Cerebellar cortex (tissue), 1 donor: ENCODE measurements at places on chromosomes 2 and 18.

- DNase-seq: no peak
These were observed 20.9 kb downstream of the CFLAR start for GRCh38 chr2:201136889-201137321.

DNA sequence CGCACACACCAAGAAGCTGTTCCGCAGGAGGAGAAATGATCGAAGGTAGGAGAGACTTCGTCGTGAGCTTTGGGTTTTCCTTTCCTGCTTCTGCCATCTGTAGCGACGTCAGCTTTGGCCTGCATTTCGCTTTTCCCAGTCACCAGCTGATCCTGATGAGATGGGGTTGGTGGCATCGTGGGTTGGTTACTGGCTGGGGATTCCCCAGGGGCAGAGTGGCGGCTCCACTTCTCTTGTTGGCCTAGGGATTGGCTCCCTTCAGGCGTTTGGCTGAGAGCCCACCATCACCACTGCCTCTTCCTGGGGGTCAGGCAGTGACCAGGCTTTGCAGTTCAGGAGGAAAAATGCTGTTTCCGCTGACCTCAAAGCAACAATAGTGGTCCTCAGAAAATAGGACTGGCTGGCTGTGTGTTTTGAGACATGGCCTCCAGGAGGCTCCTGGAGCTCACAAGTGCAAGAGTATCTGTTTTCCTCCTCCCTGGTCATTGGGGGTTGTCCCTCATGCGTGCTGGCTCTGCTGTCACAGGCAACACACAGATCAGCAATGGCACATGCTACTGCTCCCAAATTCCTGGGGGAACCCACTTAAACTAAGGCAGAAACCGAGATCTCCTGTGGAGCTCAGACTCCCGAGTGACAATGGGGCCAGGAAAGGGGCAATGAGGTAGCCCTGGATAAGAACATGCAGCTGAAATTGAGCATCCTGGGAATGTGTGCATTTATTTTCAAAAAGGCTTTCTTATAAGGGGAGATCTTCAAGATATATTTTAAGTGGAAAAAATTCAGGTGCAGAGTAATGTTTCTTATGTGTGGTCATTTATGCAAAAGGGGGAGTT lies 173.0 kb downstream of the CTIF start:
- DNase-seq: peak; percentile 86

DNA sequence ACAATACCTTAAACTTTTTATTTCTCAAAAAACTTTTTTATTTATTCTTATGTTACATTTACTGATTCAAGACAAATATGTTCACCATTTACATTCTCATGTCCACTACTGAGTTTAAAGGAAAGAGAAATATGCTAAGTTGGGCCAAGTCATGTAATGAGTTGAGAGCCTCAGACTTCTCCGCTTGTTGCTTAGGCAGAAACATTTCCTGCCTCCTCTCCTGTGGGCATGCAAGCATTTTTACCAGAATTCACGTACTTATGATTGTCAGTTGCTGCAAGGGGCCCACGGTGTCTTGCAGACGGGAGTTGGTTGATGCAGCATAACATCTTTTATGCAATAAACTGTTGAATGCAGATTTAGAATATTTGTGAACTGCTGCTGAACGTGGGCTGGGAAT lies 51.8 kb downstream of the MYO1B start:
- no peak for DNase-seq

DNA sequence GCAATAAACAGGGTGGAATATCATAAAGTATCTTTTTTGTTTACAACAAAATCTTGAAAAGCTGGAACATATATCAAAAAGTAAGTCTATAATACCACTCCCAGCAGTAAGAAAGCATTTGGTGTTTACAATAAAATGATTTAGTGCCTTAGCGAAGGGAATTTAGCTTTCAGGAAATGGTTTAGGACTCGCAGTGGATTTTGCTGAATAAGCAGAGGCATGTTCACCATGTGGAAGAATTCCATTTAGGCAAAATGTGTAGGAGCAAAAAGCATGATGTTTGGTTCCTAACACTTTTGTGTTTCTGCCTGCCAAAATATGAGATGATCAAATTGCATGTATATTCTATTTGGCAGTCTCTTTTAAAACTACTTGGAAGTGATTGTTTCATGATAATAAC lies 163.6 kb downstream of the AGPS start:
- no peak for DNase-seq

GRCh38 chr2:64879745-64880144 lies 109.5 kb upstream of the SLC1A4 start:
- no peak for DNase-seq

- no peak for DNase-seq
These were observed at the start of gene VIL1 for GRCh38 chr2:218418717-218419458. VIL1 (plus strand) TSS chr2:218419123; CDS start chr2:218423779, 4,656 bp downstream.

- no peak for DNase-seq
These were observed 14.5 kb upstream of the NAB1 start for GRCh38 chr2:190634381-190634780.

DNA sequence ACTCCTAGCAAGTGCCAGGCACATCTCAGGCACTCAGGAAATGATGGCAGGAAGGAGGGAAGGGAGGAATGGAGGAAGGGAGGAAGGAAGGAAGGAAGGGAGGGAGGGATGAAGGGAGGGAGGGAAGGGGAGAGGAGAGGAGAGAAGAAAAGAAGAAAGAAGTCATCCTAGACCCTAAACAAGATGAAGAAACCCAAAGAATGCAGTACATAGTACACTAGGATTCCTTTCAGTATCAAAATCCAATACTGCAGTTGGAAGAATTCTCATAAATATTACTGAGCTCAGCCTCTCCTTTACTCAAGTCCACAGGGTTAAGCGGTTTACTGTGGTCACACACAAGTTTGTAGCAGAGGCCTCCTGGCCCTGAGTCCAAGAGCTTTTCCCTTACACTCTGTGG lies 155.7 kb upstream of the ETAA1 start:
- no peak for DNase-seq

GRCh38 chr2:225468131-225468530 lies 68.6 kb downstream of the NYAP2 start:
- no peak for DNase-seq

DNA sequence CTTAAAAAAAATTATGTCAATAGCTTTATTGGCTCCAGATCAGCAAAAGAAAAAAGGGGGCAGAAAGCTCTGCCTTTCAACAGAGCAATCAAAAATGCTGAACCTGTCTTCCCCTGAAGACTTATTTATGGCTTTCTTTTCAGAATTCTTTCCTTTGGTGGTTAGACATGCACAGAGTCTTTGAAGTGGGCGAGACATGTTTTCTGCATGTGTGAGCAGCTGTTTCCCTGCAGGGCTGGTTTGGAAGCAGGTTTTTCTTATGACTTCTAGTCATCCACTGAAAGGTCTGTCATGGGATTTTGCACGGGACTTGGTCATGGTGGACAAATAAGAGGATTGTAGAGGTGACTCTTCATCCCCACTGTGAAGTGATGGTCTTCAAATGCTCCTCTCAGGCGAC lies 160.3 kb downstream of the VAPA start:
- no peak for DNase-seq

DNA sequence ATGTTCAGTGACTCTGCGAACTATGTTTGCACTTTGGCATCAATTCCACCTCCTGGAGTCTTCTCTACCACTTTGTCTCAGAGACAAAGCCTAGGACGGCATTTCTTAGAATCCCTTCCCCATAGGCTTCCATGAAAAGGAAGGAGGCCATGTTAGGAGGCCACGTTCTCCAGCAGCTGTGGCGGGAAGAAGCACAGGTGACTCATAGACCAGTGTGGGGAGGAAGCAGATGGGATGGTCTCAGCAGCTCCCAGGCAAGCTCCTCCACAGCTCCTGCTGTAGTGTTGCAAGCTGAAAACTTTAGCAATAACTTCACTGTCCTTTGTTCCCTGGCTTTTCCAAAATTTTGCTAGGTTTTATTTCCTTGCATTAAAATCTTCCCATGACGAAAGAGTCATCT lies 781.3 kb upstream of the ID2 start:
- DNase-seq: no peak

- DNase-seq: peak; percentile 35
These were observed 145.2 kb upstream of the SYT4 start for GRCh38 chr18:43422518-43422917.

GRCh38 chr2:155494744-155495143 lies 796.2 kb downstream of the KCNJ3 start:
- no peak for DNase-seq

GRCh38 chr2:48337871-48338270 lies 192.1 kb upstream of the STON1 start:
- no peak for DNase-seq

DNA sequence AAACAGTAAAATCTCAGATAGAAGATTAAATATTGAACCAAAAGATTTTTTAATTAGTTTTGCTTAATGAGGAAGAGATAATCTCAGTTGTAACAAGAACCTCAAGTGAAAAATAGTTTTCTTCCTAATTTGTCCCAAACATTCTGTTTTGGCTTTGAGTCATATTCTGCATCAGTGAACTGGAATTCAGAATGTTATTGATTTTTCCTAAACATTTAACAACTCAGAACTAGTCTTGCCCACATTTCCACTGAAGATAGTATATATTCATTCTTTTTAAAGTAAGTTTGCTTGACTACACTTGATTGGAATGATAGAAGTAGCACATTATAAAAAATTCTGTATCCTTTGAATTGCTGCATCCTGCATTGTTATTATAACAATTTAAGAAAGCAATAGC lies 85.7 kb upstream of the UGP2 start:
- DNase-seq: no peak

- peak; percentile 70 for DNase-seq
These were observed 11.6 kb downstream of the KCNJ3 start for GRCh38 chr2:154710078-154710477.

DNA sequence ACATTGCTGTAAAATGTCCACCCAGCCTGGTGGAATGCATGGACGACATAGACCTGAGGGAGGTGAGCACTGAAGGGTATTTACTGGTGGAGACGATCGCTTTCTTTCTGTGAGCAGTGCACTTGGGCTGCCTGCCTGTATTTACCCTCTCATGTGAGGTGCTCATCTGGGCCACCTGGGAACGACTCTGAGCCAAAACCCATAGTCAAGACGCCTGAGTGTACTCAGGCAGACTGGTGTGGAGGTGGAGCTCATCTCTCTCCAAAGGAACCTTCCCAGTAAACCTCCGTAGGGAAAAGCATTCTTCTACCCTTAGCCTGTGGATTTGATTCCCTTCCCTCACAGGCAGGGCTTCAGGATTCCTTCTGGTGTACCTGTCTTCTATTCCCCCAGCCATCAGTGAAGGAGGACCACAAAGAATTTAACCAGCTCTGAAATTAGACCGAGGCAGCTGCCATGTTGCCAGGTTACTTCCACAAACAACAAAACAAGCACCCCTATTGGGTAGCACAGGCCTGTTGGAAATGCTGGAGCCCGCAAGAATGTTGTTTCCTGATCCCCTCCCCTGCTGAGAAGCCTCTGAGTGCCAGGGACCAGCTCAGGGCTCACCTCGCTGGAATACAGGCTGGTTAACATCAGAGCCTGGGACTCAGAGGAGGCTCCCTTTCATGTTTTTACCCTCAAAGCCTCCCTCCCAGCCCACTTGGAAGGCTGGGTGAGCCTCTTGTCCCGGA lies 47.5 kb upstream of the TXNDC2 start:
- DNase-seq: no peak

DNA sequence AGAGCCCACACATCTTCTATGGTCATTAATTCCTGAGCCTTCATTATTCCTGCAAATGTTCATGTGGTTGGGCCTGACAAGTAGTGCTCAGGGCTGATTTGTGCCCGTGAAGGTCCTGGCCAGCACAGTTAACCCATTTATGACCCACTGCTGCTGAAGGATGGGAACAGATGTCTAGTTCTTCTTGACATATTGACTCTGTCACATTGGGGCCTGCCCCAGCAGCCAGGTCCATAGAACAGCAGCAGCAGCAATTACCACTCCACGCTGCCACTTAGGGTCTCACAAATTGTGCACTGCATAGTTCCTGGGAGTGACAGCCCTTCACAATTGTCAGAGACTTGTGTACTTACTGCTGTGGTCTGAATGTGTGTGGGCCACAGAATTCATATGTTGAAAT lies 442.3 kb upstream of the RGPD4 start:
- DNase-seq: no peak

DNA sequence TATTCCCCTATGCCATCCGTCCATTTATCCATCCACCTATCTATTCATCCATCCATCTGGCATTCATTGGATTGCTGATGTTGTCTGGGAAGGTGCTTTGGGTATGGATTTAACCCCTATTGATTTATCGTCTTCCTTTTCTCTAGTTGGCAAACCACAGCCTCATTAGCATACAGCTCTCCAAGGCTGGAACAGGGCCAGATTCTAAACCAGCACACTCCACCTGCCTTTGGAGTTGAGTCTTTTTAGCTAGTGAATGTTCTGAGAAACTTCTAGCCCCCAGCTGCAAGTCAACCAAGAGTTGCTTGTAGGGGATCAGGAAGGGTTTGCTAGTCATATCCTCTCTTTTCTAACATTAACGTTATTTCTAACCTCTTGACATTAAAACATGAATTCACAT lies 90.7 kb downstream of the NRP2 start:
- DNase-seq: no peak

DNA sequence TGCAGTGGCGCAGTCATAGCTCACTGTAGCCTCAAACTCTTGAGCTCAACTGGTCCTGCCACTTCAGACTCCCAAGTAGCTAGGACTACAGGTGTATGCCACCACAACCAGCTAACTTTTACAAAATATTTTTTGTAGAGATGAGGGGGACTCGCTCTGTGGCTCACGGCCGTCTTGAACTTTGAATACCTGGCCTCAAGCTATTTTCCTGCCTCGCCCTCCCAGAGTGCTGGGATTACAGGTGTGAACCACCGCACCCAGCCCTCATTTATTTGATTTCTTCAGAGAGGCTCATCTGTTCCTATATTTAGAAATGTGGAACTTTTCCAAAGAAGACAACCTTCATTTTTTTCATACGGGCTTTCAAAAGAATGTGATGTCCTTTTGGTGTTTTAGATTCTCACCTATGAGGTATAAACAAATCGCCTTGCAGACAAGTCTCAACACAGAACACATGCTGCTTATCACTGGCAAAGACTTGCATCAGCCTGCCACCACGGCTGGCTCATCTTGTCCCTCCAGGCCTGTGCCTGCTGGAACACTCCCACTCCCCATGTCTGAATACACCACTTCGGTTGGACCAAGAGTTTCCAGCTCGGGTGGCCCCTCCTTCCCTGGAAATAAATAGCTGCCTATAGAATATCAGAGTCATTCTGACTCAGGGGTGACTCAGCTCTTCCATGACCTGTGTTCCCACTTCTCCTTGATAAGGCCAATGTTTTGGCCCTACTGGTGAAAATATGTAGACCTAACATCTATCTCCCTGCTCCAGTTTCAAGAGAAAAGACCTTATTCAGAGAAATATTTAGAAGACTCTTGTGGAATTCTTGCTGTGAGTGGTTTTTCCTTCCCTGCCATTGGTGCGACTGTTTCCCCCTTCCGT lies 202.6 kb downstream of the TGIF1 start:
- DNase-seq: peak; percentile 88

GRCh38 chr18:45339810-45340550 lies 275.3 kb upstream of the SLC14A2 start:
- no peak for DNase-seq

GRCh38 chr2:183089192-183089851 lies 10.8 kb downstream of the DUSP19 start:
- no peak for DNase-seq

GRCh38 chr2:24816884-24817283 lies 23.7 kb downstream of the CENPO start:
- DNase-seq: no peak
